ENCODE measurements at places on chromosomes 11 and 22. TPM values are rescaled to one million over a fixed set of nuclear protein-coding genes. Genes with fewer than 3 reads are reported as not detected.

TSPAN18 gene
- total RNA-seq, result 23.0 TPM

PARVA gene
- total RNA-seq, result 0.08 TPM

EFEMP2 gene
- 5.2 TPM for total RNA-seq

DNA sequence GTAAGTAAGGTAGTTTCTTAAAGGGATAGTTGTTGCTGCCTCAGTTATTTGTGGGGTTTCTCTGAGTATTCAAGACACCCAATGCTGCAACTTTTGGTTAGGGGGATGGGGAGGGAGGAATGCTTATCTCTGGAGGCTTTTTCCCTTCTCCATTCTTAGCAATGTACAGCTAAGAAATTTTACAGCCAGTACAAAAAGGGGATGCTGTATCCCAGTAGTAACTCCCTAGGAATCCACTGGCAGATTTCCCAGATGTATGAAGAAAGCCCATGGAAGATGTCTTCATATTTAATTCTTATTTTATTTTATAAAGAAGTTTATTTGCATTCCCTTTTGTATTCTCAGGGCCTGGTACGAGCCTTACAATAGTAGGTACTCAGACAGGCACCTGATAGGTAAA is 154.8 kb downstream of the ENTHD1 start:
- H3K4me3 ChIP-seq, result no peak overlapping the region
- no peak for DNase-seq
- no peaks in the 10 kb centered on the region for H3K27me3 ChIP-seq
- no peaks in the 10 kb centered on the region for H3K4me1 ChIP-seq
- H3K27ac ChIP-seq, result no peak overlapping the region

- H3K27ac ChIP-seq, result no peak overlapping the region
- no peak overlapping the region for H3K4me3 ChIP-seq
- no peaks in the 10 kb centered on the region for H3K27me3 ChIP-seq
Measured at GRCh38 chr11:103582351-103582909, 454.0 kb upstream of the DDI1 start.

GRCh38 chr11:28123151-28123581 is 15.0 kb downstream of the METTL15 start:
- no peak for DNase-seq
- H3K4me1 ChIP-seq, result no peaks in the 10 kb centered on the region
- H3K27me3 ChIP-seq, result no peaks in the 10 kb centered on the region
- no peak overlapping the region for H3K4me3 ChIP-seq
- peaks cover 13% of the 10 kb centered on the region for H3K36me3 ChIP-seq
- no peak overlapping the region for H3K27ac ChIP-seq

DNA sequence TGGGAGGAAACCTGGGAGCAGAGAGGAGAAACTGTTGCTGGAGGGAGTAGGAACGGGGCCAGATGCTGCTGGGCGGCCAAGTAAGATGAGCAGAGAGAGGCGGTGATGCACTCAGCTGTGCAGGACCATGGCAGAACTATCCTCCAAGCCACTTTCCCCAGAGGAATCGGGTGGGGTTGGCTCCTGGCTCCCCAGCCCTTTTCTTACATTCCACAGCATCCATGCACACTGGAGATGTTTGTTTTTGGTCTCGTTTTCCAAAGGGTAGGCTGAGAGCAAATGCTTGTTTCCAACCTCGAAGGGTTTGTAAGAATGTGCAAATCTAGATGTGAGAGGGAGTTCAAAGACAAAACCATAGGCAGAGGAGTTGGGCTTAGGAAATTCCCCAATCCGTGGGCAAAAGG is 73.2 kb downstream of the DBX1 start:
- no peaks in the 10 kb centered on the region for H3K4me1 ChIP-seq
- DNase-seq, result no peak
- H3K4me3 ChIP-seq, result no peak overlapping the region
- no peaks in the 10 kb centered on the region for H3K27me3 ChIP-seq

- peaks cover 9% of the 10 kb centered on the region for H3K4me1 ChIP-seq
- H3K4me3 ChIP-seq, result no peak overlapping the region
- DNase-seq, result no peak
- H3K36me3 ChIP-seq, result no peaks in the 10 kb centered on the region
- H3K27me3 ChIP-seq, result peaks cover 14% of the 10 kb centered on the region
- no peak overlapping the region for H3K27ac ChIP-seq
Measured at GRCh38 chr11:69686856-69687255, 11.7 kb upstream of the LTO1 start.
